ENCODE measurements at places on chromosomes 2 and 18.
A peak's percentile ranks its signal among the peaks of the same experiment; 100 is the strongest.

DNA sequence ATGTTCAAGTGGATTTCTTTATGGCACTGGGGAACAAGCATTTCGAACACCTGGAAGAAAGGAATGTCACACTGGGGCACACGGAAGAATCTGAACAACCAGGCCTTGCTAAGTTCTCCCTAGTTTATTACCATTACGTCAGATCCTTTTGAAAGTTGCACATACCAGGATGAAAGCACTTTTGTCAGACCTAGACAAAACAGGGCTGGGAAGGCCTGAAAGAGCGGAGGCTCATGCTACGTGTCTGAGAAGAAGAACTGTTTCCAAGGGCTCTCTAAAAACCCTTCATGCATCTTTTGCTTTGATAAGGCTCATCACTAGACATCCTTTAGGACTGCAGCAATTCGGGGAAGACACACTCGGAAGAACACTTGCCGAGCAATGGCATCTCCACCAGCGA lies 15.4 kb upstream of the SLC25A52 start:
- DNase-seq = no peak
- H3K4me1 ChIP-seq = no peaks in the 10 kb centered on the region
- no peak overlapping the region for H3K4me3 ChIP-seq
- H3K27ac ChIP-seq = no peak overlapping the region

- H3K4me3 ChIP-seq = no peak overlapping the region
- no peaks in the 10 kb centered on the region for H3K36me3 ChIP-seq
- no peaks in the 10 kb centered on the region for H3K4me1 ChIP-seq
- no peak overlapping the region for H3K27ac ChIP-seq
- H3K27me3 ChIP-seq = no peaks in the 10 kb centered on the region
Measured at GRCh38 chr2:181517685-181518301, 60.6 kb downstream of the ITGA4 start.

GRCh38 chr18:38747153-38747552 lies 1181.6 kb upstream of the CELF4 start:
- H3K27ac ChIP-seq = no peak overlapping the region
- no peak for DNase-seq
- H3K4me1 ChIP-seq = no peaks in the 10 kb centered on the region
- no peaks in the 10 kb centered on the region for H3K27me3 ChIP-seq

GRCh38 chr2:176187200-176187898 lies 1.1 kb upstream of the HOXD1 start:
- no peaks in the 10 kb centered on the region for H3K36me3 ChIP-seq
- peak overlapping the region; percentile 54 for H3K4me3 ChIP-seq
- peak; percentile 44 for DNase-seq
- peaks cover 79% of the 10 kb centered on the region for H3K27me3 ChIP-seq

GRCh38 chr18:11146947-11147345 lies 2.4 kb downstream of the PIEZO2 start:
- H3K36me3 ChIP-seq = peaks cover 5% of the 10 kb centered on the region
- peaks cover 15% of the 10 kb centered on the region for H3K27me3 ChIP-seq

GRCh38 chr2:10385501-10385900 lies 62.6 kb downstream of the ODC1 start:
- no peaks in the 10 kb centered on the region for H3K27me3 ChIP-seq
- no peaks in the 10 kb centered on the region for H3K36me3 ChIP-seq
- H3K27ac ChIP-seq = no peak overlapping the region
- H3K4me1 ChIP-seq = peaks cover 13% of the 10 kb centered on the region

- H3K27me3 ChIP-seq = no peaks in the 10 kb centered on the region
- no peak overlapping the region for H3K27ac ChIP-seq
- H3K4me3 ChIP-seq = no peak overlapping the region
- no peaks in the 10 kb centered on the region for H3K4me1 ChIP-seq
- peaks cover 4% of the 10 kb centered on the region for H3K36me3 ChIP-seq
Measured at GRCh38 chr2:42977270-42978174, 185.1 kb upstream of the HAAO start.

- DNase-seq = no peak
- H3K27ac ChIP-seq = no peak overlapping the region
- H3K4me1 ChIP-seq = no peaks in the 10 kb centered on the region
- H3K36me3 ChIP-seq = peaks cover 80% of the 10 kb centered on the region
- no peaks in the 10 kb centered on the region for H3K27me3 ChIP-seq
Measured at GRCh38 chr2:3543023-3543683, 15.0 kb downstream of the RNASEH1 start.

All from H9 (cell line).